ENCODE measurements at places on chromosomes 1 and 21. TPM values are rescaled to one million over a fixed set of nuclear protein-coding genes. Genes with fewer than 3 reads are reported as not detected.
A peak's percentile ranks its signal among the peaks of the same experiment; 100 is the strongest.

- DNase-seq, result no peak
Observed at GRCh38 chr1:116356673-116357072, 16.4 kb upstream of the ATP1A1 start.

GRCh38 chr1:241356519-241357365 lies at the start of gene RGS7:
Gene RGS7, minus strand, starts transcription at chr1:241357205.
- DNase-seq, result no peak

HMGCS2 gene
- not detected for total RNA-seq

DNA sequence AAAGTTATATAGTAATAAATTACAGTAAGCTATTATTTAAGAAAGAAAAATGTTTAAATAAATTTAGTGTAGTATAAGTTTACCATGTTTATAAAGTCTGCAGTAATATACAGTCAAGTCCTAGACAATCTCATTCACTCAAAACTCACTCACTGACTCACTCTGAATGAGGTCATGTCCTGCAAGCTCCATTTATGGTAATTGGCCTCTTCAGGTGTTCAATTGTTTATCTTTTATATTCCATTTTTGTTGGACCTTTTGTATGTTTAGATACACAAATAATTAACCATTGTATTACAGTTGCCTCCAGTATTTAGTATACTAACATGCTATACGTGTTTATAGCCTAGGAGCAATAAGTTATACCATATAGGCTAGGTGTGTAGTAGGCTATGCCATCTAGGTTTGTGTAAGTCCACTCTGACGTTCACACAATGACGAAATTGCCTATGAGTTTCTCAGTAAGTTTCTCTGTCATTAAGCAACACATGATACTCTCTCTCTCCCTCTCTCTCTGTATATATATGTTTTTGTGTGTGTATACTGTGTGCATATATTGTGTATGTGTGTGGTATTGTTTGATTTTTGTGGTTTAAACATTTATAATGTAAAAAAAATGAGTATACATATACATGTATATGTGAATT lies 161.2 kb downstream of the NCAM2 start:
- DNase-seq, result no peak

STIL gene
- total RNA-seq, result 1.1 TPM

DNA sequence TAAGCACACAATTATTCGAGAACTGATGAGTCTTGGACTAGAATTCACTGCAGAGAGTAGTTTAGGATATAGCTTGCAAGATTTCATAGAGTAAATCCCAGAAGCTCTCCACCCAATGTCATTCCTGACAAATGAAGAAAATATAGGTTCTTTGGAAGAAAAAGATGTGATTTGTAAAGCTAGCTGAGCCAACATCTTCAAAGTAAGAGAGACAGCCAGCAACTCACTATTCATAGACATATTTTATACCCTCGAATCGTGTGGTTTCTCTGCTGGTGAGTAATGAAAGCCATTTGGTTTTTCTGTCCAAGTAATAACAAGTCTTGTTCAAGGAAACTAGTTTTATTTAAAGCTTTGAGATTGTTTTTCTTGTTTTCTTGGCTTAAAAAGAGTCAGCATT lies 165.7 kb upstream of the SYT6 start:
- no peak for DNase-seq

- no peak for DNase-seq
Observed at GRCh38 chr21:20949884-20950283, 48.3 kb upstream of the NCAM2 start.

DNA sequence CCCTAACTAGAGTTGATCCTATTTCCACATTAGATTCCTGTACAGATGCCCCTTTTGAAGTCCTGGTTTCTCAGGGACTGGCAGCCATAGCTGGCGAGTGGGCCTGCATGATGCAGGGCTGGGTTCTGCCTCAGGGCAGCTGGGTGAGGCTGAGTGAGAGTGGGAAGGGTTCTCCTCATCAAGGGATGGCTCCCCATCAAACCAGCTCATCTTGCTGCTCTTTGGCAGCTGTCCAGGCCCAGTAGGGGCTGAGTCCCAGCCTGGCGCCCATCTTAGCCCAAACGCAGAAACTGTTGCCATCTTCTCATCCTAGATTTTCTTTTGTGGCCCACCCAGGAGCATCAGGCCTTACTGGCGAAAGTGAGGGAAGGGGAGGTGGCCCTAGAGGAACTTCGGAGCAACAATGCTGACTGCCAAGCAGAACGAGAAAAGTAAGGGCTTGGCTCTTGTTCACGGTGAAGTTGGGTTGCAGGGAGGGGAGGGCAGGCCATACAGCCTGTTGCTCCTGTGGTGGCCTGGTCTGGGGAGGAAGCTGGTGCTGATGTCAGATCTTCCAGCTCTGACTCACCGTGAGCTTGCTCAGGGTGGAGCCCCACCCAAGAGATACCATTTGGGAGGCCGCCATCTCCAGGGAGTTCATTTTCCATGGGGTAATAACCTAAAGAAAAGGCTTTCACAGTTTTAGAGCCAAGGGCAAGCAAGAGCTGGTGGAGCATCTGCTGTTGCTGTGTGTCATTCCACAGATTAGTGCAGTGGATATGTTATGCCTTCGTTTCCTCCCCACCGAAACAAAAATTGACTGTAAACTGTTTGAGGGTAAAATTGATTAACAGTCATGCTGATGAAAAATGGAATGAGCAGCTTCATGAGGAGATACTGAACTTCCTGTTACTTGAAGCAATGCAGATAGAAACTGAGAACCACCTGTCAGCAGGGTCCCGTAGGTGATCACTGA lies 34.7 kb downstream of the TUFT1 start:
- DNase-seq, result no peak

GRCh38 chr1:18978706-18979105 lies 22.2 kb upstream of the IFFO2 start:
- no peak for DNase-seq

TGFB2 gene
- total RNA-seq, result 17.2 TPM

GRCh38 chr1:98406352-98407088 lies 255.0 kb upstream of the SNX7 start:
- no peak for DNase-seq

- DNase-seq, result no peak
Observed at GRCh38 chr1:58324558-58324957, 222.0 kb downstream of the OMA1 start.

- peak; percentile 74 for DNase-seq
Observed at GRCh38 chr21:45788198-45788597, 144.7 kb downstream of the PCBP3 start.

DNA sequence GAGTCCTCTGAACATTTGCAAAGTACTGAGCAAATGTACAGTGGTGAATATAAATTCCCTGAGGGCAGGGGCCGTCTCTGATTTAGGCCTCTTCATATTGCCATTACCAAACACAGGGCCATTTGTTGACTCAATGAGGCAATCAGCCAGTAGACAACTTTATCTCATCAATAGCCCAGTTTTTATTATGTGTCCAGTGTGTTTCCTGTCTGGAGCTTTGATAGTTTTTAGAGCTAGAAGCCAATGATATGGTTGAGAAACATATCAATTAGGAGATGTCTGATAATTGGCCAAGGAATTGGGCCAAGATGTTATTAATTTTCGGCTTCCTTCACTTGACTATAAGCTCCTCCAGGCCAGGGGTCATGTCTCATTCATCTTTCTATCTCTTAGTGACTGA lies 163.0 kb downstream of the ROR1 start:
- no peak for DNase-seq

DNA sequence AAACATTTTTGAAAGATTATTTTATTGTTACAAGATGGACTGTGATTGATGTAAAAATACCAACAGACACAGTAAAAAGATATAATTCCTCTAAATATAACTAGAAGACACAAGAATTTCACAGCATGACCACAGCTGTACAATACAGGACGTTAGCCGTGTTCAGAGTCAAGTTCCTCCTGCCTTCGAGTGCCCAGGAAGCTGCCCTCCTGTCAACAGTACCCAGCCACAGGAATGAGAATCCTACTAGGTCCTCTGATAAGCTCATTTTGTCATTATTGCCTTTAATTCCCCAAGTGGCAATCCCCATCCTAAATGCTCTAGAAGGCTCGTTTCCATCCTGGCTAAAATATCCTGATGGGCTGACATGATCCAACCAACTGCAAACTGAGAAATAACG lies 16.4 kb upstream of the CAPN2 start:
- DNase-seq, result no peak

DNA sequence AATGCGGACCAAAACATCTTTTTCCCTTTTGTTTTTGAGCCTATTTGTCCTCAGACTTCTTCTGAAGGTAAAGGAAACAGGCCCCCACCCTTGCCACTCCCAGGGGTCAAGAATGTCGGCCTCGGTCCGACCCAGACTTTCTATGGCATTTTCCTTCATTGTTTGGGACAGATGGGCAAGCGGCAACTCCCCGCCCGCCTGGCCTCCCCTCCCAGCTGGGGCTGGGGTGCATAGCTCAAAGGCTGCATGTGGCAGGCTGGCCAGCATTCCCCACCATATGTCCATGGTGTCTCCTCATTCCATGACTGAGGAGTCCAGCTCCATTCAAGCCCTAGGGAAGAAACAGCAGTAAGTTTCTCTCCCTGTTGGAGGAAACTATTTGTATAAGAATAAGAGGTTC lies 29.4 kb upstream of the TSPEAR start:
- no peak for DNase-seq

IL22RA1 gene
- 0.10 TPM for total RNA-seq

CELF3 gene
- total RNA-seq, result not detected

DNA sequence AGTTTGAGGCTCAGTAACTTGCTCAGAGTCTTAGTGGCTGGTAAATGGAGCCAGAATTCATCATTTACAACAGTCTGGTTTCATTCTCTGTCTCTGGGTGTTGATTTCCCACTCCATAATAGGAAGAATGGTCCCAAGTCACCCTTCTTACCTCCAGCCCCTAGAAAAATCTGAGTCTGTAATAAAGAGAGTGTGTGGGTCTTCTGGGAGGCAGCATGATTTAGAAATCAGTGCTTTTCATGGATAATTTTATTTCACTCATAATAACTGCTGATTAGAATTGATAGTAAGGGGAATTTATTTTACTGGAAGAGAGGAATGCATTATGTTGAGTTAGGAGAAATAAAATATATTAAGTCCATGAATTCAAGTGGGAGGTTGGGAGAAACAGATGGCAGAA lies 2.1 kb downstream of the PLA2G2D start:
- no peak for DNase-seq

- no peak for DNase-seq
Observed at GRCh38 chr1:213154056-213154685, 103.1 kb downstream of the RPS6KC1 start.

GRCh38 chr1:100353071-100353801 lies 930 bp downstream of the CDC14A start:
- DNase-seq, result peak; percentile 82

- no peak for DNase-seq
Observed at GRCh38 chr1:42040159-42040558, 113.1 kb upstream of the GUCA2B start.

DNA sequence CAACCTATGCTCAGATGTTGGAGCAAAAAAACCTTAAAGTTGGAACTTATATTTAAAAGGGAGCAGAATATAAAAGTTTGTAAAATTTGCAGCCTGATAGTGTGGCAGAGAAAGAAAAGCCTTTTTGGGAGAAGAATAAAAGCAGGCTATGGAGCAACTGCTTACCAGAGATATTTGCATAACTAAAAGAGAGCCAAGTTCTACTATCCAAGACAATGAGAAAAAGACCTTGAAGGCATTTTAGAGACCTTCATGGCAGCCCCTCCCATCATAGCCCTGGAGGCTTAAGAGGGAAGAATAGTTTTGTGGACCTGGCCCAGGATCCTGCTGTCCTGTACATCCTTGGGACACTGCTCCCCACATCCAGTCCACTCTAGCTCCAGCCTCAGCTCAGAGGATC lies 312.5 kb upstream of the ZRANB2 start:
- DNase-seq, result no peak

GRCh38 chr21:37829447-37829846 lies 86.8 kb downstream of the KCNJ6 start:
- DNase-seq, result no peak

DNA sequence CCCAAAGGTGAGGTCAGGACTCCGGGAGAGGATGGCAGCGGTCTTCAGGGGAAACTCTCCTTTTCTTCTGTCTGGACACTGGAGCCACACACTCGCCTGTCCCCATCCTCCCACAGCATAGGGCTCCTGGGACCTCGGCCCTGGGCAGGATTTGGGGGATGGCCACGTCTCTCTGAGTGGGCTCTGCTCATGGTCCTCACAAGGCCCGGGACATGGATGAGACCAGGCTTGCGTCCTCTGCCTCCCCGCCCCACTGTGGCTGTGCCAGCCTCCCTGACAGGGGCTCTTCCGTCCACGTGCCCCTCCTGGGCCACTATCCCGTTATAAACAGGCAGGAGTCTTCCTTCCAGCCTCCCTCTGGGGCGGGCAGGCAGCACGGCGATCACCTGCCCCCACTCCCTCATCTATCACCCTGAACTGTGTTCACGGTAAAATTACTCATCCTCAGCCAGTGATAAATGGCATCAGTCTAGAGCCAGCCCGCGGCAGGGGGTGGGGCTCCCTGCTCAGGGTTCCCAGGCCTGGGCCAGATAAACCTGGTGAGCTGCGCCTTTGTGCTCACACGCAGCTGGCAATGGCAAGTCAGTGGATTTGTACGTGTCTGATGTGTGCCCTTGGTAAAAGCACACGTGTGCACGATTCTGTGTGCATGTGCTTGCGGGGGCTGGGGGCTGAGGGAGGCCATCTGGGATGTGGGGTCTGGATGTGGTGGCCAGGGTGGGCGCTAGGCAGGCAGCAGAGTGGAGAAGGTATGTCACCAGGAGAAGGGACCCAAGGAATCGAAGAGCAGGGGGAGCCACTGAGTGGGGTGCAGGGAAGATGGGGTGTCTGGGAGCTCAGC lies 12.6 kb upstream of the SAMD11 start:
- peak; percentile 70 for DNase-seq

GRCh38 chr1:232657426-232658005 lies 27.6 kb upstream of the SIPA1L2 start:
- no peak for DNase-seq

DNA sequence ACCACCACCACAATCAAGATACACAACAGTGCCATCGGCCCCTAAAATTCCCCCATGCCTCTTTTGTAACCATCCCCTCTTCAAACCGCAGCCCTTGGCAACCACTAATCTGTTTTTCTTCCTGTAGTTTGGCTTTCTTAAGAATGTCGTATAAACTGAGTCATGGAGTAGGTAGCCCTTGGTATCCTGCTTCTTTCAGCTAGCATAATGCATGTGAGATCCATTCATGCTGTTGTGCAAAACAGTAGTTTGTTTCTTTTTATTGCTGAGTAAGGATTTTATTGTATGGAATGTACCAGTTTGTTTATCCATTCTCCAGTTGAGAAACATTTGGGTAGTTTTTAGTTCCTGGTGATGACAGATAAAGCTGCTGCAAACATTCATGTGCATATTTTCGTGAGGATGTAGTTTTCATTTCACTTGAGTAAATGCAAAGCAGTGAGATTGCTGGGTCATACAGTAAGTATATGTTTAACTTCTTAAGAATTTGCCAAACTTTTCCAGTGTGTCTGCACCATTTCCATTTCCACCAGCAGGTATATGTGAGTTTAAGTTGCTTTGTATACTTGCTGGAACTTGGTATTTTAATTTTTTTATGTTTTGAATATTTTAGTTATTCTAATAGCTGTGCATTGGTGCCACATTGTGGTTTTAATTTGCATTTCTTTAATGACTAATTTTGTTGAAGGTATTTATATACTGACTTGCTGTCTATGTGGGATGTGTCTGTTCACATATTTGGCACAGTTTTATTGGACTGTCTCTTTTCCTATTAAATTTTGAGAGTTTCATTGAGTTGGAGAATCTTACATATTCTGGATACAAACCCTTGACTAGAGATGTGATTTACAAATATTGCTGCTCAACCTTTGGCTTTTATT lies 148.4 kb upstream of the MAP1LC3C start:
- no peak for DNase-seq
